ENCODE measurements at places on chromosomes 1 and 21. TPM values are rescaled to one million over a fixed set of nuclear protein-coding genes. Genes with fewer than 3 reads are reported as not detected.

The C1QA gene
- total RNA-seq = not detected

The SNX7 gene
- total RNA-seq = 17.5 TPM

The LCE6A gene
- not detected for total RNA-seq

The PLOD1 gene
- total RNA-seq = 62.6 TPM

The CYP4B1 gene
- total RNA-seq = not detected

The DNAI4 gene
- 8.0 TPM for total RNA-seq

The NECTIN4 gene
- not detected for total RNA-seq

The TAF12 gene
- 27.7 TPM for total RNA-seq

The PAQR6 gene
- 15.8 TPM for total RNA-seq

The STXBP3 gene
- 32.2 TPM for total RNA-seq

The GUCA2A gene
- not detected for total RNA-seq

The FMN2 gene
- 13.2 TPM for total RNA-seq

GRCh38 chr1:162644986-162645314 lies 12.7 kb downstream of the DDR2 start:
- DNase-seq = no peak

DNA sequence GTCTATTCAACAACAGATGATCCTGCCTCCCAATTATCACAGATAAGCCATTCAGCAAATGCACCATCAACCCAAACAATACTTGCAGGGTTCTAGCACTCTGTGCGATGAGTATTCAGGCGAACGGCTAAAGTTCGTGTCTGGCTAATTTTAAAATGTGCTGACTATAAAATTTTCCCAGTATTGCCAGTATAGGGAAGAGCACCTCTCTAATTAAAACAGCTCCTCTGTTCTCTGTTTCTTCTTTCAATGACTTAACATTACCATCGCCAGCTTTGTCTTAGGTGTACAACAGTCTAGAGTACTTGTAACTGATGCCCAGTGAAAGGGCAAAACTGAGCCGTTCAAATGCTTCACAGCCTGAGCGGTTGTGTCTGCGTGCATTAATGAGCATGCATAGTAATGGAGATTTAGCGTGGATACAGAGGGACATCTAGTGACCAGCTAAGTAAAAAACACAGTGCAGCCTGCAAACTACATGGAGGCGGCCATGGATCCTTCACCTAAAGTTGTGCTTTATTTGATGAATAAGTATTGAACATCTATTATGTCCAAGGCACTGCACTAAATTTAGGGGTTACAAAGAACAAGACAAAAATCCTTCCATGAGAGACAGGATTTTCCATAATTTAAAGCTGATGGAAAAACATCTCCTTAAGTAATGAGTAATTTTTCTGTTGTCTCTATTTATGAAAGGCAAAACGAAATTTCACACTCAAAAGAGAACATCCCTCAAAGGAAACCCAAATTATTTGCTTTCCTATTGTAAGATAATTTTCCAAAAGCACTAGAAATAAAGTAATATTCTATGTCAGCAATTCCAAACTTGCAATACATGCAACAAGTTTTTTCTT lies 120.0 kb downstream of the SETD4 start:
- DNase-seq = peak; percentile 29

GRCh38 chr1:46522184-46522968 lies 29.1 kb downstream of the KNCN start:
- no peak for DNase-seq

- peak; percentile 46 for DNase-seq
Measured at GRCh38 chr1:116817582-116818064, 63.4 kb downstream of the CD2 start.

DNA sequence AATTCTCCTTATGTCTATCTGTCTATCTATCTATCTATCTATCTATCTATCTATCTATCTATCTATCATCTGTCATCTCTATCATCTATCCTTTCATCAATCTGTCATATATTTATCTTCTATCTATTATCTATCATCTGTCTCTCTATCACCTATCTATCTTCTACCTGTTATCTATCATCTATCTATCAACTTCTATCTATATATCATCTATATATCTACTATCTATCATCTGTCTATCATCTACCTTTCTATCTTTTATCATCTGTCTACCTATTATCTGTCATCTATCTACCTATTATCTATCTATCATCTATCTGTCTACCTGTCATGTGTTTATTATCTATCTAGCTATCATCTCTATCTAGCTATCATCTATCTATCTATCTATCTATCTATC lies 124.7 kb upstream of the C1orf174 start:
- no peak for DNase-seq

DNA sequence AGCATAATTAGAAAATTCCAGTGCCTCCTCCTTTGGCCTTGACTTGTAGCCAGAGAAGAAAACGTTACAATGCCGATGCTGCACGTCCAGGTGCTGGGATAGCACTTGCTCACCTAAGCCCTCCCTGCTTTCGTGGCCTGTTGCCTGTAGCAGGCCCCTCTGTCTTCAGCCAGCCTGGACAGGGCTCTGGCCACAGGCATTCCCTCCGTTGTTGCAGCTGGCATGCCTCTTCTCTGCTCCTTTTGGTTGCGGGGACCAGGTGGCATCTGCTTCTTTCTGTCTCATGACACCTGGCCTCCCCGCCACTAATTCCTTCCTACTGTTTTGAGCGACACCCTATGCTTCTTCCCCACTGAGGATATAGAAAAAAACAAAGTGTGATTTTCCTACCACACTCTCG lies 54.6 kb upstream of the MORC3 start:
- DNase-seq = no peak

DNA sequence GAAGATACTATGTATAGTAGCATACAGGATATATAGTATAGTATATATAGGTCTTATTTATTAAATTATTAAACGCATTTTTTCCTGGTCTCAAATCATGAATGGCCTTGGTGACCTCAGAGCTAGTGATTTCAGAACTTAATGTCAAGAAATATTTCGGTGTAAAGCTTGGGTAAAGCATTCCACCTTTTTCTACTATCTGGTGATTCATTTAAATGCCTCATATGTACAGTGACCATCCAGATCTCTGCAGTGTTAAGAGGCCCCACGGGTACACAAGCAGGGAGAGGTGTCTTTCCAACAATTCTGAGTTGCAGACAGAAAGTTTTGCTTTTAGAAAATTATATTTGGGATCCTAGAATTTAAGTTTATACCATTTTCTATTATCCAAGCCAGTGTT lies 626.5 kb downstream of the PTPRC start:
- DNase-seq = no peak

DNA sequence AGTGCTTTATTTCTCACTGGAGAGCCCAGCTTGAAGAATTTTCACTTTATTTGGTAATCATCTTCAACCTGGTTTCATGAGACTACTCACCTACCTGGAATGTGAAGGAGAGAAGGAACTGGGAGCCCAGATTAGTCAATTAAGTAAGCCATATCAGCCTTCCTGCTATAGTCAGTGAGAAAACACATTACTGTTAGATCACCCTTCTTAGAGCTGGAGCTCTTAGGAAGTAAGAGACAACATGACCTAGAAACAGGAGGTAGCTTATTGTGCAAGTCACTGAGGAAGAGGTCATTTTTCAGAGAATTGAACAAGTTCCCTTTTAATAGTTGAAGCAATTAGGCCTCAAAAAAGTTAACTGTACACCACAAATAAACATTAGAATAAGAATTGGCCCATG lies 49.2 kb upstream of the TEKT2 start:
- no peak for DNase-seq

DNA sequence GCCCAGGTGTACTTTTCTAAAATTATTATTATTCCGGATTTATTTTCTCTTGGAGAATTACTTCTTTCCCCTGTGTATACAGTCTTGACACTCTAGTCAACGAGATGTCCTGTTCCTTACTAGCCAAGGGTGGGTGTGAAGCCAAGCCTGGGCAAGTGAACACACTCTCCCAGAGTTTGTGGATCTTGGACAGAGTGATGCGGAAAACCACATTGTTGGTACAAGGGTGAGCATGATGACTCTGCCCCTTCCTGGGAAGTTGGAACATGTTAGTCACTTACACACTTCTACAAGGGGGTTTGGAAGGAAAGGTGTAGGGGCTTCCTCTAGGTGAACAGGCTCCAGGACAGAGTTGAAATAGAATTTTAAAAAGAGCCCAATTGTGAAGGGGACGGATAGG lies 20.0 kb upstream of the RD3 start:
- DNase-seq = no peak

GRCh38 chr1:230509281-230509977 lies 83.3 kb upstream of the PGBD5 start:
- no peak for DNase-seq

DNA sequence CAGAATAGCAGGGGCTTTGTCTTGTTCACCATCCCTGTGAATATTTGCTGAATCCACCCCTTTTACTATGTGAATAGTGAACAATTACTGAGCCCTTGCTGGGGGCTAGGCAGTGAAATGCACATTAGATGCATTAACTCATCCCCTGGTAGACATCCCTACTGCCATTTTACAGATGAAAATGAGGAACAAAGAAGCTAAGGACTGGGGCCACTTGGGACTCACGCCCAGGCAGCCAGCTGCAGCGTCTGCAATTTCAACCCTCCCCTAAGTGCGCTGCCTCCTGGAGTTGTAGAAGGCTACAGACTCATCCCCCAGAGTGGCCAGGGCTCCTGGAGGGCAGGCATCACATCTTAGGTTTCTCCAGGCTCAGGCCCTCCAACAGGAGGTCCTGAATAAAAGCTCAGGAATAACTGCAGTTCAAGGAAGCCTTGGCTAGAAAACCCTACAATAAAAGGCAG lies 31.6 kb downstream of the CAPZB start:
- no peak for DNase-seq

- peak; percentile 32 for DNase-seq
Measured at GRCh38 chr1:57423135-57423655, 665 bp downstream of the DAB1 start.

DNA sequence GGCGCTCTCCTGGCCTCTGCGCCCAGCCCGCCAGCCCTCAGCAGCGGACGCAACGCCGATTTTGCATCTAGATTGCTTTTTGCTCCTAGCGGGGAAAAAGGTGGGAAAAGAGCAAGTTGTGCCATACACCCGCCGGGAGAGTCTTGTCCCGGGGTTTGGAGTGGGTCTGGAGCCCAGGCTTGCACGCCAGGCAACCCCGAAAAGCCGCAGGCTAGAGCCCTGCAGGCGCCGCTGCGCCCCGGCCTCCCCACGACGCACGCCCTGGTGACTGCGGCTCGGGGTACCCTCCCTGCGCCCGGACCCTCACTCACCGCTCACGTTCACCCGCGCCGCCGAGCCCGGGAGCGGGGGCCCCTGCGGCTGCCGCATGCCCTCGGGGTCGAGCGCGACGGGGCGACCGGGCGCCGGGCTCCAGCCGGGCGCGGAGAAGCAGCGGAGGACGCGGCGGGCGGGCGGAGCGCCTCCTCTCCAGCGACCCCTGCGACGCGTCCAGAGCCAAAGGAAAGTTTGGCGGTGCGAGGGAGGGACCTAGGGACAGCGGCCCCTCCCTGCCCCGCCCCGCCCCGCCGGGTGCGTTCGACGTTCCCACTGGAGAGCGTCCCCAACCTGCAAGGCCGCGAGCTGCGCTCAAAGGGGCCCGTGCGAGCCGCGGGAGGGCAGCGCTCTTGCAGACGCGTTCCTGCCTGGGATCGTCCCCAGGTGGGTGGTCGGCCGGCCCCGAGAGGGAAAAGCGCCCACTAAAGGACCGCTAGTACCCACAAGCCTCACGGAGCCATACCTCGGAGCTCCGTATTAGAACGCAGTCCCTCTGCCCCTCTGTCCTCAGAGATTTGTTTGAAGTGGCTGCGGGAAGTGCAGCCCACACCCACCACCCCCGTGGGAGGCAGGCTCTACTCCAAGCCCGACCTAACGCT lies at the start of gene LPAR3:
Gene LPAR3, minus strand, starts transcription at position 502 of the 914 bp plus-strand sequence. CDS start 27,086 bp downstream, outside the sequence.
- DNase-seq = peak; percentile 37

DNA sequence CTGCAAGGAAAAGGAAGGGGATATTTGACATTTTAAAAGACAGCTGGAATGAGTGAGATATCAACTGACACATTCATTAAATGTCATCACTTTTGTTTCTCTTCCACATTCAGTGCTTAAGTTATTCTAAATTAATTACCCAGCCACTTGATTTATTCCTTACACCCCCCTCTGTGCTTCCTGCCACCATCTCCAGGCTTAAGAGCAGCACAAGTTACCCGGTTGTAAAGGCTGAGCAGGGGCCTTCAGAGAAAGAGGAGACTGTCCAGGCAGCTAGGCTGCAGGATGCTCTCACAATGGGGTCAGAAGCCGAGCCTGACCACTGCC lies 71.4 kb downstream of the SYT6 start:
- DNase-seq = no peak

DNA sequence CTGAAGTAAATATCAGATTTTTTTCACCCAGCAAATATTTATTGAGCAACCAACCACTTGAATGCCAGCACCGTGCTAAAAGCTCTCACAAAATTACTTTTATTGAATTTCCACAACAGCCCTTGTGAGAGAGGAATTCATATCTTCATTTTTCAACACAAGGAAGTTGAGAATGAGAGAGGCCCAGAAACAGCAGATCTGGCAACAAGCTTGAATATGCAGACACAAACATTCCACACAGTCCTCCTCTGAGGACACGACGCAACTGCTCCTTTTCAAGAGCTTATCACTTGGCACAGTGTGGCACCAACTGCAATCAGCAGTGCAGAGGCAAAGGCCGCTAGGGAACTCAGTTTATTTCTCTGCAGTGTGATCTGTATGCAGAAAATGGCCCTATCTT lies 32.2 kb upstream of the IFNAR2 start:
- no peak for DNase-seq
